ENCODE measurements at places on chromosomes 2 and 18.

DNA sequence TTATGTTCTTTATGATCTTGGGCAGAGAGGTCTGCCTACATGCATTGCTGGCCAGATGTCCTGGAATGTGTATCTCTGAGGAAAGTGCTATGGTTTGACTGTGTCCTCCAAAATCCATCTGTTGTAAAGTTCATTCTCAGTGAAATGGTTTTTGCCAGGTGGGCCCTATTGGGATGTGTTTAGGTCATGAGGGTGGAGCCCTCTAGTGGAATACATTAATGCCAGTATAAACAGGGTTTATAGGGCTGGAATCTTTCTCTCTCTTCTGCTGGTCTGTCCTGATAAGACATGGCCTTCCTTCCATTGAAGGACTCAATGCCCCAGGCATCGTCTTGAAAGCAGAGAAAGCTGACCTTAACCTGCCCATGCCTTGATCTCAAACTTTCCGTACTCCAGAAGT is 258.5 kb downstream of the RPIA start:
- DNase-seq, result peak; percentile 14

- DNase-seq, result no peak
These were observed 14.7 kb upstream of the IKZF2 start for GRCh38 chr2:213166109-213166508.

DNA sequence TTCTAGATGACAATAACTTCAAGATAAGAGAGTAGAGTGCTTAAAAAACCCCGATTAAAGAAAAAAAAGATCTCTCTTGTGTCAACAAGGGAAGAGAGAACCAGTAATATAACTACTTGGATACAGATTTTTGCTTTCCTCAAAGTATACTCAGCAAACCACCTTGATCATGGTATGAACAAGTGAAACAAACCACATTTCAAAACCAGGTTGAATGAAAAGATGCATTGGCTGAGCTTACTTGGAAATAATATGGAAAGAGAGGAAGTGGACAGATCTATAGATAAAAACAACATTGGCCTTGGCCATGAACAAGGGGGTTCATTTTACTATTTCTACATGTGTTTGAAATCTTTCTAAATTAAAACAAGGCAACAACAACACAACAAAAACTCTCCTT is 50.1 kb downstream of the ATP8B1 start:
- peak; percentile 27 for DNase-seq

- no peak for DNase-seq
These were observed 104.5 kb downstream of the UGGT1 start for GRCh38 chr2:128195435-128195984.

- no peak for DNase-seq
These were observed 272.4 kb upstream of the NRXN1 start for GRCh38 chr2:51304311-51304710.

DNA sequence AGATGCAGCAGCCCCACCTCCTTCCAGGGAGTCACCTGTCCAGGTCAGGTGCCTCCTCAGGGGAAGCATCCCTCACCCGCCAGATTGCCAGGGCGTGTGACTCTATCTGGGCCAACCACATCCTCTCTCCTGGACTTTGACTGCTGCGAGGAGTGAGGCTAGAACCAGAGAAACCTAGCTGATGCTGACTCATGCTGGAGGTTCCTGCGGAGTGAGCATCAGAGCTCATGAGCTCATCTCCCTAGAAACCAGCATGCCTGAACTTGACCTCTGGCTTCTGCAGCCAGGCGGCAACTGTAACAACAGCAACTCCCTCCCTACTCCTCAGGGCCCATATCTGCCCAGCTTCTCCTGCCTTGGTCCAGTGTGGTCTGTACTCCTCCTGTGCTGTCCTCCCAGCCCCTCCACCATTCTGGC is 28.3 kb upstream of the NT5DC4 start:
- DNase-seq, result peak; percentile 90

GRCh38 chr2:240733803-240734495 is 42.3 kb downstream of the AQP12A start:
- peak; percentile 19 for DNase-seq

DNA sequence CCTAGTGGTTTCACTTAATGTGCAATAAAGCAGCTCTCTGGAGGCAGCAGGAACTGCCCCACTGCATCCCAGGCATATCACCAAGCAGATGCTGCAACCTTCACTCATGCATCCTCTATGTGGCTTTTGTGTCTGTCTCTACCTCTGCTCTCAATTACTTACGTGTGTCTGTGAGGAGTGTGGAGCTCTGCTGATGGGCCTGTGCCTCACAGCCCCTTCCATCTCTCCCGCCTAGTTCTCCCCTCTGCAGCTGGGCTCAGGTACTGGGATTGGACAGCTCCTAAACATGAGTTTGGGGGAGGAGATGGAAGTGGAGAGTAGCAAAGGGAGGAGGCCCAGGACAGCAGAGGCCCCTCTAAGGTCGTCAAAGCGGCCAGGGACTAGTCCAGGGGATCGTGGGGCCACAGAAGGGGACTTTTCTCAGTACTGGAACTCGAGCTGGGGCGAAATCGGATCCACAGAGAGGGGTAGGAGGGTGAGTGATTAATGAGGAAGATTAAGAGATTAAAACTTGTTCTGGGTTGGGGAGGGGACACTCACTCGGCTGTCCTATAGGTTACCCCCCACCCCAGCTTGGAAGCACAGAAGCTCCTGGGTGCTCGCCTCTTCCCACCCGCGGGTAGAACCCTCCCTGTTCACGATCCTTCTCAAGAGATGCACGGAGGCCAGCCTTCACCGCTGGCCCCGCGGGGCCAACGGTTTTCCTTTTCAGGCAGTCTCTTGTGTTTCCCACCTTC is 2.1 kb upstream of the LBX2 start:
- DNase-seq, result no peak

DNA sequence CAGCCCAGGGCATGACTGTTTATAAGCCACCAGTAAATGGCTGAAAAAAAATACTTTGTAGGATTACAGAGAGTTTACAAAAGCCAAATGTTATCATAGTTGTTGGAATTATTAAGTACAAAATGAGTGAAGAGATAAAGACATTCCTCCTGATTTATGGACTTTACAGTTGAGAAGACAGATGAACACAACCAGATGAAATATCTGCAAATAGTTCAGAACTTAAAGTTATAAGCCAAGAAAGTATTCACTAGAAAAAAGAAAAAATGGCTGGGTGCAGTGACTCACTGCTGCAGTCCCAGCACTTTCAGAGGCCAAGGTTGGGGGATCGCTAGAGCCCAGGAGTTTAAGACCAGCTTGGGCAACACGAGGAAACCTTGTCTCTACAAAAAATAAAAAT is 11.2 kb downstream of the PMAIP1 start:
- no peak for DNase-seq

GRCh38 chr2:20539776-20540586 is 93.1 kb downstream of the RHOB start:
- DNase-seq, result no peak

DNA sequence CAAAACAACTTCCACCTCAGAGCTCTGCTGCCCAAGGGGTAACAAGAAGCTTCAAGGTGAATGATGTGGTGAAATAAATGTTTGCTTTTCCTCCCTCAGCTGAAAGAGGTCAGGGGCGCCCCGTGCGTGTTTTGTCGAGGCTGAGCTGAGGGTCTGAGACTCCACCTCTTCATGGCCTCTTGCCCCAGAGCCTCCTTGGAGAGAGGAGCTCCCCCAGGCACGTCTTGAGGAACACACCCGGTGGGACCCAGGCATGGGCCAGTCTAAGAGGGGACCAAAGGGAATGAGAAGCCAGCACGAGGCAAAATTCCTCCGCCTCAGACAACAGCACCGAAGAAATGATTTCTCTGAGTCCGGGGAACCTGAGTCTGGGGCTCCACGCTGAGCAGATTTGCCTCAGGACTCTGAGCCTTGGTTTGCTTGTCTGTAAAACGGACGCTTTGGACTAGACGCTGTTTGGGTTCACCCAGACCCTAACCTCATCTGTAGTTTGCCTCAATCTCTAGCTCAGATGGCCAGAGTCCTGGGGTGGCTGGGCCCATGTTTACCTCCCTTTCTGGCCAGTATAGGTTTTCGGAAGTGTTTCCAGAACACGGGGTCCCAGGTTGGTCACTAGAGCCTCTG is 56.4 kb upstream of the ODC1 start:
- DNase-seq, result no peak

DNA sequence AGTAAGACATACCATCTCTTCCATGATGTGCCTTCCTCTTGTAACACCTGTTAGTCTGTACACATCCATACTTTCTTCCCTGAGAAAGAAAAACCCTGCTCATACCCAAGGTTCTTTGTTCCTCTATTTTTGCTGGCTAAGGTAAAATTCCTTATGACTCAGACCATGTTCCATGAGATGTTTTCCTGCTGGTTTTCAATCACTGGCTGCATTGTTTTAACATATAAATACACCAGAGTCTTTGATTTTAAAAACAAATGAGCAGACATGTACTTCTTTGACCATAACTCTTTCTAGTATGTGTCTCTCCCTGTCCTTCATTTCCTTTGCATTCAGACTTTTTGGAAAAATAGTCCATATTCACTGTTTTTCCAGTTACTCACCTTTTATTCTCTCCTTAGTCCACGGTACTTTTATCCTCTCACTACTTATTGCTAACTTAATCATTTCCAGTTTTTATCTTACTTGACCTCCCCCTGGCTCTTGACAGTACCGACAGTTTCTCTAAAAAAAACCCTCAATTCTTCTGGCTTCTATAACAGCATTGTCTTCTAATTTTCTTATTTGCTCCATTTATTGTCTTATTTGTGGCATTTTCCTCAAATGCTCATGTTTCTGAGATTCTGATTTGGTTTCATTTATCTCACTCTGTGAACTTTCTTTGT is 4.3 kb downstream of the VAPA start:
- DNase-seq, result no peak

GRCh38 chr18:13447621-13448334 is 229.2 kb downstream of the LDLRAD4 start:
- no peak for DNase-seq
